Stimulated activated CD8-positive, alpha-beta memory T cell treated with anti-CD3 and anti-CD28 coated beads, Interleukin-7, amount 100 ng/mL, for 1 hour (primary cell): ENCODE measurements at places on chromosomes 16 and 17.

- DNase-seq, result no peak
Measured at GRCh38 chr17:67810464-67810863, 14.8 kb upstream of the BPTF start.

DNA sequence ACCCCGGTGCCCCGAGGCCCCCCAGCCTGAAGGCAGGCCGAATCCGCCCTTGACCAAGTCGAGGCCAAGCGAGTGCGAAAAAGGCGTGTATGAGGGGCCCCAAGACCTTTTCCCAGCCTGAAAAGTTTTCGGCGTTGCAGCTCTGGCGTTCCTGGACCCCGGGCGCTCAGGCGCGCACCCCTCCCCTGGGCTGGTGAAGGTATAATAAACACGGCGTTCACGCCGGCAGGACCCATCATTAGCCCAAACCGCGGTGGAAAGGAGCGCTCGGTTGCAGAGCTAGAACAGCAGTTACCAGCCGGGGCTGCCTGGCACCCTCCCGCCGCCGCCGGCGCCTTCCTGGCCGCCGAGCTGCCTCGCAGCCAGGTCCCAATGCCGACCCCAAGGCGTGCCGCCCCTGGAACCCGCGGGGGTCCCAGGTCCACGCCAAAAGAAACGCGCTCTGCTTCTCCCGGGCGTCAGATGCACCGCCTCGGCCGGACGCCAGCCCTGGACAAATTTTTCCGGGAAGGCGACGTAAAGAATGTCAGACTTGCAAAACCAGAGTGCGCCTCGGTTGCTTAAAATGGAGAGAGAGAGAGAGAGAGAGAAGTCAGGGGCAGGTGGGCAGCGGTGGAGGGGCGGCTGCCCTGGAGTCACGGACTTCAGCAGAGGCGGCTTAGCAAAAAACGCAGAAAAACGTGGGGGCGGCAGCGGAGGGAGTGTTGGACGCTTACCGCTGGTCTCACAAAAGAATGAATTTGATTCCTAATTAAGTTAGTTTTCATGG, 11.5 kb upstream of the FOXF1 start:
- no peak for DNase-seq

- DNase-seq, result no peak
Measured at GRCh38 chr16:17162560-17162959, 308.2 kb downstream of the XYLT1 start.

GRCh38 chr17:17935321-17936271, 36.6 kb downstream of the TOM1L2 start:
- DNase-seq, result no peak

DNA sequence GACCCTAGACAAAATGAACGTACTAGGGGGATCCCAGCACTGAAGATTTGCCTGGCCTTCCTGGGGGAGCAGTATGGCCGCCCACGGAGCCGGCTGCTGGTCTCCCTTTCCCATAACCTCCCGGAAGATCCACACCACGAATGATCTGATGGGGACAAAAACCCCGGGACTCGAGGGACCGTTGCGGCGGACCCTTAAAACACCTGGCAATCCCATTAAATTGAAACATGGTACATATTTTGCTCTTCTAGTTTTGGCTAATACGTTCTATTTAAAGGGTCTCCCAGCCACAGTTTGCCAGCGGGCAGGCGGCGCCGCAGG, 45.2 kb upstream of the LCMT1 start:
- DNase-seq, result no peak

- DNase-seq, result no peak
Measured at GRCh38 chr17:47713980-47714700, 18.9 kb upstream of the TBX21 start.

- no peak for DNase-seq
Measured at GRCh38 chr17:12537436-12537835, 128.3 kb upstream of the MYOCD start.

DNA sequence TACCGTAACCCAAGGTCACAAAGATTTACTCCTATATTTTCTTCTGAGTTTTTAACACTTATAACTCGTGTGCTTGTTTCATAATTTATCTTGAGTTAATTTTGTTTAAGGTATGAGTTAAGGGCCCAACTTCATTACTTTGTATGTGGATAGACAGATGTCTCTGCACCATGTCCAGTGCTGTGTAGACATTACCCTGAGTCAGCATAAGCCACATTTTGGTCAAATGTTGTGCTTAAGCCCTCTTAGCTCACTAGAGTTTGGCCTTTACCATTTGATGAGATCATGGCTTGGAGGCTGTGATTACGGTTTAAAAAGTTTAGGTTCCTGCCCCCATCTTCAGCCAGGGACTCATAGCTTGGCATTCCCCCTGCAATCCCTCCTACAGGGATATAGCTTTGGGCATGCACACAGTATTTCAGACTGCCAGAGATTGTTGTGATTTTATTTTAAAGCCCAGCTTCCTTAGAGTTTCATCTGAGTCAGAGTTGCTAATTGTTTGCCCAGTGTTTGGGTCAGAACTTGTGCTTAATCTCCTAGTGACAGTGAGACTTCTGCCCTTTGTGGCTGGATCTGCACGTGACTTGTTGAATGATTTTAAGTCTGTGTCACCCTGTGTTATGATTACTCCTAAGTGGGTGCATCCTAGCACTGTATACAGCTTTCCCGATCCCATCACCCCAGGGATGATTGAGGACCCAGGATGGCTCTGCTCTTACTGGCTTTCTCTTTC, 393.1 kb downstream of the CNTNAP4 start:
- DNase-seq, result no peak

DNA sequence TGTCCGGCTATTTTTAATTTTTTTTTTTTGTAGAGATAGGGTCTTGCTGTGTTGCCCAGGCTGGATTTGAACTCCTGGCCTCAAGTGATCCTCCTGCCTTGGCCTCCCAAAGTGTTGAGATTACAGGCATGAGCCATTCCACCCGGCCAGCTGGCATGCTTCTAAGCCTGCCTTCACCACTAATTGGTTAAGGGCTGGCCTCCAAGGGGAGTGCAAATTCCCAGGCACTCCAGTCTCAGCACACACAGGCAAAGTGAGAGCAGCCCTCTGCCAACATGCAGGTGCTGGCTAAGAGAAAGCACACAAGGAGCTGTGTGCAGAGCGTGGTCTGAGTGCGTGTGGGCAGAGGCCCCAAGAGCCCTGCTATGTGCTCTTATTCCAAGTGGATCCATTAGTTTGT, 149.8 kb upstream of the HS3ST2 start:
- DNase-seq, result no peak

- DNase-seq, result no peak
Measured at GRCh38 chr16:88056212-88056611, 105.0 kb downstream of the BANP start.

GRCh38 chr16:80027007-80027965, 426.7 kb upstream of the MAF start:
- peak; percentile 11 for DNase-seq

DNA sequence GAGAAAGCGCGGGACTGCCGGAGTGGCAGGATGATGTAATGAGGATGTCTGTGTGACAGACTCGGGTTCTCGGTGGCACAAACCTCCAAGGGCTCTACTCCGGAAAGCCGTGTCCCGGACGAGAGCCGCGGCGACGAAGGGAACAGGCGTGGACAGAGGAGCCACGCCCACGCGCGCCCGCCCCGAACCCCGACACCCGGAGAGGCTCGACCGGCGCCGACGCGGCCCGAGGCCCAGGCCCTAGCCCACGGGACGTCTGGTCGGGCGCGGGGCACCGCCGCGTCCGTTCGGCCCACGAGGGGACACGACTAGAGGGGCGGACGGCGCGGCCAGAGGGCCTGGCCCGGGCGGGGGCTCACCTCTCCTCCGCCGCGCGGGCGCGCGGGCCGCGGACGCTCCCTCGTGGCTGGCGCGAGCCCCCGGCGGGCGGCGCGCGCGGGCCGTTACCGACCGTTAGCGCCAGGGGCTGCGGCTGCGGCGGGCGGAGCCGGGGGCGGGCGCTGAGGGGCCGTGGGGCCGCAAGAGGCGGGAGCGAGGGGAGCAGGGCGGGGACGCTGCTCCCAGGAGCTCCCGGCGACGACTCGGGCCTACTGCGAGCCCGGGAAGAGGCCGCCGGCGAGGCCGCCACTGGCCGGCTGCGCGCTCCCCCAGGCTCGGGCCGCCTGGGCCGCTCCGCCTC, 2.1 kb upstream of the IRX5 start:
- DNase-seq, result no peak

DNA sequence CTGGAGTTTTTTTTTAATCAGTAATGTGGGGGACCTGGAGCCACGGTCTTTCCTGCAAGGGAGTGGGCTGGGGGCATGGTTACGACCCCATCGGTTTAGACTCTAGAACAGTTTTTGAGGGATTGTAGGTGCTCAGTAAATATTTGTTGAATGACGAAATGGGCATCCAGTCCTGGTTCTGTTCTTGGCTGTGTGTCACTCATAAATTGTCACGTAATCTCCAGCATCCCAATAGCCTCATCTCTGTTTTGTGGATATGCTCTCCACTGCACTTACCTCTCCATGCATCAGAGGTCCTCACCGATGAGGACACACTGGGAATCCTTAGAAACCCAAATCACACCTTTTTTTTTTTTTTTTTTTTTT, 497 bp upstream of the SLC38A7 start:
- DNase-seq, result no peak

DNA sequence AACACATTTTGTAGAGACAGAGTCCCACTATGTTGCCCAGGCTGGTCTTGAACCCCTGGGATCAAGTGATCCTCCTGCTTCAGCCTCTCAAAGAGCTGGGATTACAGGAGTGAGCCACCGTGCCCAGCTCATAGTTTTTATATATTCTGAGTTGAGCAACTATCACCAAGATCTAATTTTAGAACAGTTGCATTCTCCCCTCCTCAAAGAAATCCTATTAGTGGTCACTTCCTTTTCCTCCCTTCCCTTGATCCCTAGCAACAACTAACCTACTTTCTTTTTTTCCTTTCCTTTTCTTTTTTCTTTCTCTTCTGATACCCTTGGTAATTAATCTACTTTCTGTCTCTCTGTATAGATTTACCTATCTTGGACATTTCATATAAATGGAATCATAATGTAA, 61.5 kb upstream of the B4GALNT2 start:
- no peak for DNase-seq

- DNase-seq, result no peak
Measured at GRCh38 chr17:50211249-50212120, 10.1 kb upstream of the COL1A1 start.

DNA sequence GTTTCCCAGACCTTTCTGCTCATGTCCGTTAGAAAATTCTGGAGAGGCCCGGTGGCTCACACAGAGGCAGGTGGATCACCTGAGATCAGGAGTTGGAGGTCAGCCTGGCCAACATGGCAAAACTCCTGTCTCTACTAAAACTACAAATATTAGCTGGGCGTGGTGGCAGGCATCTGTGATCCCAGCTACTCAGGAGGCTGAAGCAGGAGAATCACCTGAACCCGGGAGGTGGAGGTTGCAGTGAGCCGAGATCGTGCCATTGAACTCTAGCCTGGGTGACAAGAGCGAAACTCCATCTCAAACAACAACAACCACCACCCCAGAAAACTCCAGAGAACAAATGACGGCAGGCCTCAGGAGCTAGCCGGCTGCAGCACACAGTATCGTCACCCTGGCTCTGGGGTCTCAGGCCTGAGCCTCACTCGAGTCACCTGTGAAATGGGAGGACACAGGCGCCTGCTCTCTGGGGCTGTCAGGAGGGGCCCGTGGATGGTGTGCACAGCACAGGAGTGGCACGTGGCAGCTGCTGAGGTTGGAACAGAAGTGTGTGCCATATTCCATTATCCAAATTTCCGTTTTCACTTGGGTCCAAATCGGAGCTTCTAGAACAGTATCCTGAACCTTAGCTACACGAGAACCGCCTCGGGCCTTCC, 3.3 kb upstream of the SLC38A8 start:
- no peak for DNase-seq

DNA sequence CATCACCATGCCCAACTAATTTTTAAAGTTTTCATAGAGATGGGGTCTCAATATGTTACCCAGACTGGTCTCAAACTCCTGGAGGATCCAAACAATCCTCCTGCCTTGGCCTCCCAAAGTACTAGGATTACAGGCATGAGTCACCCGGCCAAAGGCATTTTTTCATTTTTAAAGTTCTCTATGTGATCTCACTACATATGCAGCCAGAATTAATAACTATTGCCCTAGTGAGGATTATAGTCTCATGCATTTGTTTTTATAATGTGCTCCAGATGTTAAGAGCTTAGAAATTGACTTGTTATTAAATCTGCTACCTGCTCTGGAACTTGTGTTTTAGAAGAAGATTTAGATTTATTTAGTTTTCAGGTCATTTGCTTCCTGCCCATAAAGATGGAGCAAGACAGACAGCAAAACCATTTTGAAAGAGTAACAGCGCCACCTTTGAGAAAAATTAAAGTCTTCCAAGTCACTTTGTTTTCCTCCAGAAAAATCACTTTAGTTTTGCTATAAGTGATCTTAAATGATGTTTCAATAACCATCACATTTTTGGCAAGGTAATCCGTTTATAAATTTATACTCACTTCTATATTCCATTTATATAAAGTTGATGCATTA, 79.5 kb downstream of the CA4 start:
- no peak for DNase-seq

- DNase-seq, result no peak
Measured at GRCh38 chr16:12429756-12430155, 373.9 kb downstream of the CPPED1 start.

DNA sequence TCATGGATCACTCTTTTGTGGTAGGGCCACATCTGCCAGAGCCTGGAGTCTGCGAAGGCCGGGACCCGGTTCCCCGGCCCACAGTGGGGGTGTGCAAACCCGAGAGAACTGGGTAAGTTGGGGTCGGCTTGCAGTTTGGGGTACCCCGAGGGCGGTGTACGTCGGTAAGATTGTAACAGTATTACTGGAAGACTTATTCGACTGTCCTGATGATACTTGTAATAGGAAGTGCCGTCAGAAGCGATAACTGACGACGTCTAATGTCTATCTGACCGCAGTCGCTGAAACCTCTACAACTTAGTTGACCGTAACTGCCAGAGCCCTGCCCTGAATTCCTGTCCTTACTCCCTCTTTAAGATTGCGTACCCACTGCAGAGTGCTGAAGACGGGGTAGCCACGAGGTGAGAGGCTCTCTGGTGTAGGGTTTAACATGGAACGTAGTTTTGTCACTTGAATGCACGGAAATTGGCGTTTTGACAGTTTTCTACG, 24.0 kb downstream of the TRPV2 start:
- no peak for DNase-seq

- no peak for DNase-seq
Measured at GRCh38 chr17:3667366-3668278, 756 bp downstream of the TAX1BP3 start.

DNA sequence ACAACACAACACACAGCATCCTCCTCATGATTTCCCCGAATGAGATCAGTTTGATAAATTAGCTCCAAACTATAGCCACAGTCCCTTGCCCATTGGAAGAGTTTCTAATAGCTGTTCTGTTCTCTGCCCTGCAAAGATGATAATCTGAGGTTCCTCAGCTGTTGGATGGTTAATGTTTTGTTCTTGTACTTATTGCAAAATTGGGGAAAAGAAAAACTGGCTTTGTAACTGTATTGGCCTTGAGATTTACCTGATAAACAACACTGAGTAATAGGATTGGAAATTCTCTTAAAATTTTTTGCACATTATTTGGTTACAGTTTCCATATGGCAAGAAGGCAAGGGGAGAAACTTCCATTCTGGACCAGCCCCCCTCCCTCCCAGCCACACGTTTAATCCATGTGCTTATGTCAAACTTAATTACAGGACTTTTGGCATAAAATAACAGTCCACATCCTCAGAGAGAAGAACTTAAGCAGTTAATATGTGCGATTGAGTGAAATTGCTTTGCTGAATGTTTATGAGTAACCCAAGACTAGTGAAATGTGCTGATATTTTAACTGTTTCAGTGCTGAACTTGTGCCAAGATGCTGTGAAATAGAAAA, 119.1 kb upstream of the ZFHX3 start:
- DNase-seq, result no peak
